ENCODE measurements at places on chromosomes 5 and 9. TPM values are rescaled to one million over a fixed set of nuclear protein-coding genes. Genes with fewer than 3 reads are reported as not detected.

GRCh38 chr9:13628526-13628925, 349.0 kb upstream of the MPDZ start:
- no peak for DNase-seq

GRCh38 chr5:88193896-88194295, 74.7 kb downstream of the TMEM161B start:
- no peak for DNase-seq

DNA sequence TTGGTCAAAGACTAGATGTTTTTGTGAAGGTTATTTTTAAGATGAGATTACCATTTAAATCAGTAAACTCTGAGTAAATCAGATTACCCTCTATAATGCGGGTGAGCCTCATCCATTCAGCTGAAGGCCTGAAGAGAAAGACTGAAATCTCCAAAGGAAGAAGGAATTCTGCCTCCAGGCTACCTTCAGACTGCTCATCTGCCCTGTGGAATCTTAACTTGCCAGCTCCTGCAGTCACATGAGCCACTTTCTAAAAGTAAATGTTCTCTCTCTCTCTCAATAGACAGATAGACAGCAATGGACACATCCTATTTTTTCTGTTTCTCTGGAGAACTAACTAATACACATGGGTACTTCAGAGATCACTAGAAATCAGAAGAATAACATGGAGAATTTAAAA, 182.8 kb downstream of the CFAP90 start:
- no peak for DNase-seq

- peak; percentile 32 for DNase-seq
Measured at GRCh38 chr9:111149018-111149759, 110.9 kb upstream of the LPAR1 start.

- DNase-seq: no peak
Measured at GRCh38 chr5:170360709-170361108, 28.5 kb downstream of the KCNMB1 start.

DNA sequence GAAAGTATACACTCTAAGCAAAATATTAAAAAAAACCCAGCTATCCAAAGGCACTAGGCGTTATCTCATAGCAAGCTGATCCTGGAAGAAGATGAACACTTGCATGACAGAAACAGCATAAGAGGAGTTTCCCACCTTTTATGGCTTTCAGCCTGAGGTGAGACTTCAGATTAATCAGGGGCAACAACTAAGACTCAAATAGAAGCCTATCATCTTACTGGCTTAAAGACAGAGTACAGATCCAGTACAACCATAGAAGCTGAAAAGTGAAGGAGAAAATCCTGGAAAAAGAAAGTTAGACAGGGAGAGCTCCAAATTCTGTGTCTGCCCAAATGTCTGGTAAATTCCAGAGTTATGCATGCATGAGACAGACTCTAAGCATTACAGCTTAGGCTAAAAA, 360.8 kb upstream of the KCNN2 start:
- no peak for DNase-seq

GRCh38 chr5:138900281-138900965, 25.3 kb upstream of the LRRTM2 start:
- no peak for DNase-seq

DNA sequence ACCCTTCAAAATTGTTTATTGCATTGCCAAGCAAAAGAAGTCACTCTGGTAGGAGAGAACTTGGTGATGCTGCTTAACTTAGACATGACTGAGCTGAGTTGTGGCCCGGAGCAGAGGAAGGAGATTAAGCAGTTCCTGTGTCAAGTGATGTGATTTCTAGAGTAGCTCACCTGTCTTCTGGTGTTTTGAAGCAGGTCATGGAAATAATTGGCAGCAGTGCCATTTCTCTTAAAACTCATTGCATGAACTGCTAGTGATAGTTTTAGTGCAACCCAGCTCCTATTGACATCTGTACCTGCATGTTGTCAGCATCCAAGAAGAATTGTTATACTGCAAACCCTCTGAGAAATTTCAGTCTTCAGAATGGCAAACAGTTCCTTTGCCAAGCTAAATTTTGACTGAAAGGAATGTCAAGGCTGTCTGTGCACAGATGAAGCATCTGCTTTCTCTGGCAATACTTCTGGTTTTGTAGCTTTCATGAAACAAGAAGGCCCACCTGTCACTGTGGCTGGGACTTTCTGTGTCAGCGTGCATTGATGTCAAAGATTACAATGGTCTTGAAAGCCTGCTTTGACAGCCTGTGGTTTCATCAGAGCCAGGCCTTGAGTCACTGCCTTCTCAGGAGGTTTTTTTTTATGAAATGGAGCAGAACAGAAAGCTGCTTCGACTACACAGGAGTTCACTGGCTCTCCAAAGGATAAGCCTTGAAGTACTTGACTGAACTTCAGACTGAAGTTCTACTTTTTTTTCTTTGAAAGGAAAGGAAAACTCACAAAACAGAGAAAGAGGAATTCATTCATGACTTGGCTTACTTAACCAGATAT, 90.6 kb downstream of the RALGPS1 start:
- DNase-seq: no peak

GRCh38 chr9:22446589-22446949, at the start of gene DMRTA1:
DMRTA1 (plus strand) TSS chr9:22446824; CDS start chr9:22447066, 242 bp downstream.
- DNase-seq: peak; percentile 90

DNA sequence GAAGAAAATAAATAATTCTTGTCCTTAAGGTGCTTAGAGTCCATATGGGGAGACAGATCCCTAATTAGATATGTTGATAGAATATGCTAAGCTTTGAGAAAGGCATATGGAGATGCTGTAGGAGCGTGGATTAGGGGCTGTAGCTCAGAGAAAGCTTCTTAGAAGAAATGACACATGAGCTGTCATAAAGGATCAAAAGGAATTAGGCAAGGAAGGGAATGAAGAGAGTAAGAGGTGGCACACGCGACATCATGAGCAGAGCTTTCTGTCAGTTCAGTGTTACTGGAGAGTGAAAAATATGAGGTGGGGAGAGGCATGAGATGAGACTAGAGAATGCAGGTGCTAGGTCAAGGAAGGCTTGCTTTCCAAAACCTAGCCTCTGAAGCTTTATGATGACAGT, 118.6 kb downstream of the KIAA0825 start:
- DNase-seq: no peak

PFN3 gene
- not detected for total RNA-seq

DNA sequence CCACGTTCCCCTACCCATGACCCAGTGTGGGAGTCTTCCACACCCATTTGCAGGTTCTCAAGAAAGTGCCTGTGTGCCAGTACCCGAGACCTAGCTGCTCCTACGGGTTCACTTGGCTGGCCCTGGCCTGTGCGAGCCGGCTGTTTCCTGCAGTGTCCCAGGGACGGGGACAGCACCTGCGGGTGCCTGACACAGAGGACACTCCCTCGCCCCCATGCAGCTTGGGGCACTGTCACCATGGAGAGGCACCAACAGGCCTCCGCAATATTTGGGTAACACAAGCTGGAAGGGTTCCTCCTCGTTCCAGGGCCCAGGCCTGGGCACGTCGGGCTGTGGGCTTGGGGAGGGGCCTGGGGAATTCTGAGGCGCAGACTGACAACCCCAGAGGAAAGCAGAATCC, 41.4 kb downstream of the DUSP1 start:
- DNase-seq: no peak

ADGRD2 gene
- not detected for total RNA-seq

- DNase-seq: no peak
Measured at GRCh38 chr5:124264499-124264898, 481.9 kb downstream of the ZNF608 start.

OSMR gene
- 9.9 TPM for total RNA-seq

- DNase-seq: no peak
Measured at GRCh38 chr5:135131801-135132680, 98.0 kb upstream of the PITX1 start.

GRCh38 chr5:91307048-91307447, 76.1 kb downstream of the ARRDC3 start:
- peak; percentile 74 for DNase-seq

GALNT12 gene
- 0.64 TPM for total RNA-seq

FOXD4L6 gene
- total RNA-seq: not detected

ST8SIA4 gene
- total RNA-seq: 5.4 TPM

DNA sequence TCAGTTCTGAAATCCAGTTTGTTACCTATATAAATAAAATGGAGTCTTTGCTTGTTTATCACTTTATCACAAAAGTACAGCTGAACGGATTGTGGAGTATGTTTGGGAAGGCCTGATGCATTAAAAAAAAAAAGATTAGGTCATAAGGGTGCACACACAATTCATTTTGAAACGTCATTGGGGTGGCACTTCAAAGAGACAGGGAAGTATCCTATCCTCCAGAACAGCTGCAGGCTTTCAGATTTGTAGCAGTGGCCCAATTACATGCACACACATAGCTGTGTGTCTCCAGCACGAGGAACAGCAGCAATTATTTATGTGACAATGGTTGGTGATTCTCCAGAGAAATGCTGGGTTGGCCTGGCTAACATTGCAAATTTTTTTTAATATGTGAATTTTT, 46.8 kb upstream of the FER start:
- no peak for DNase-seq

MRNIP gene
- total RNA-seq: 14.8 TPM

DELE1 gene
- total RNA-seq: 107 TPM

GAS1 gene
- 19.7 TPM for total RNA-seq

THBS4 gene
- 29.5 TPM for total RNA-seq

DNA sequence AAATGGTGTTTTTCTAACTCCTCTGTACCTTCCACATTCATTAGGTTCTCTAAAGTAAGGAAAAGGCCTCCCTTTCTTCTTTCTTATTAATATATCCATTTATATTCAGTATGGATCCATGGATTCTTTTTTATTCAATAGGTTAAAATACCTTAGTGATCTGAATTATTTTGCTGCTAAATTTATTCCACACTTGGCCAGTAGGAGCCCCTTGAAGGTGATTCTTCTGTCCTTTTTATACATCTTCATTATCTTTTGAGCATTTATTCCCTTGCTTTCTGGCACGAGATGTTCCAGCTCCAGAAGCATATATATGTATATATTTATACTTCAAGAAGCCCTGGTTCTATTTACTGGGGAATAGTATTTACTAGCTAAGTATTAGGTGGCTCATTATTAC, 311.8 kb upstream of the SGCD start:
- no peak for DNase-seq

DNA sequence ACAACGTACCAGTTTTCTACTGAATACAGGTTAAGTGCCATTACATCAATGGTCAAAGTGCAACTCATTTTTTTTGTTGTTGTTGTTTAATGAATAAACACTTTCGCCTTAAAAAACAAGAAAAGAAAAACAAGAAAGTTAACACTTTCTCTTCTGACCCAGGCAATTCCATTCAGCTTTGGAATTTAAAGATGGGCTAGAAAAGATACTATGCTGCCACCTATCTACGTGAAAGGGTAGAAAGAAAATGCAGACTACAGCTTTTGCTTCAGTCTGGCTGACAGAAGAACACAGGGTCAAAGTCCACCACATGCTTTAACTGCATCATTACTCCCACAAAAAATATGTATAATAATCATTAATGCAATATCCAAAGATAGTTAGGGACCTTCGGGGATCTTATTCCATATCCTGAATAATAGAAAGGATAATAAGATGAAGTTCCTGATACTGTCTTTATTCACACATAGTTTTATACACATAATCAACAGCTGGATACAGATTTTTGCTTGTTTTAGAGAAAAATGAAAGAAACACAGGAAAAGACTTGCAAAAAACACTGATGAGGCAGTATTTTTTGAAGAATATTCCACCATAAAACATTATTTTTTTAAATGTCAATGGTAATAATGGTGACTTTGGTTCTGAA, 40.4 kb downstream of the ZDHHC21 start:
- no peak for DNase-seq

DNA sequence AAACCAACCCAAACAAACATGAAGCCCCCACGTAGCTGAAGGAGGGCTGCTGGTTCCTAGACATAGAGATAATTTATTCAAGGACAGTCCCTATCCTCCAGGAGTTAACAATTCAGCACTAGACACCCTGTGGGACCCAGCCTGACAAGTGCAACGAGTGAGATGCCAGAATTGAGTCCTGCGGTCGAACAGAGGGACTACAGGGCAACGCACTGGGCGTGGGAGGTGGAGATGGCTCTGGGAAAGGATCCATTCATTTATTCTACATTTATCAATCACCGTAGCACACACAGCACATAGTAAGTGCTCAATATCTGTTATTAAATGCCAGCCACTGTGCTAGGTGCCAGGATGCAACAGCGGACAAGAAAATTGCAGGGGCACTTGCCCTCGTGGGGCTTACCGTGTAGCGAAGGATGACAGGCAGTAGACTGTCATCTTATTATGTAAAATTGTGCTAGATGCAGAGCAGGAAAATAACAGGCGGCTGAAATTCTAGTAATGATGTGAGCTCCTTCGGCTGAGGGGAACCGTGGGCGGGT, 855 bp upstream of the ARHGAP26 start:
- DNase-seq: no peak

- DNase-seq: no peak
Measured at GRCh38 chr9:112125951-112126388, 49.1 kb downstream of the SUSD1 start.

GRCh38 chr9:124869466-124869985, 7.6 kb downstream of the ARPC5L start:
- DNase-seq: peak; percentile 57

INSL4 gene
- not detected for total RNA-seq

SLC25A2 gene
- not detected for total RNA-seq

DMRTA1 gene
- total RNA-seq: 0.77 TPM

EIF4EBP3 gene
- total RNA-seq: 18.2 TPM

PCDHA9 gene
- not detected for total RNA-seq

- DNase-seq: no peak
Measured at GRCh38 chr9:120484162-120484561, 95.8 kb downstream of the CDK5RAP2 start.

GRCh38 chr5:157443041-157443549, 16.9 kb upstream of the NIPAL4 start:
- DNase-seq: no peak

DNA sequence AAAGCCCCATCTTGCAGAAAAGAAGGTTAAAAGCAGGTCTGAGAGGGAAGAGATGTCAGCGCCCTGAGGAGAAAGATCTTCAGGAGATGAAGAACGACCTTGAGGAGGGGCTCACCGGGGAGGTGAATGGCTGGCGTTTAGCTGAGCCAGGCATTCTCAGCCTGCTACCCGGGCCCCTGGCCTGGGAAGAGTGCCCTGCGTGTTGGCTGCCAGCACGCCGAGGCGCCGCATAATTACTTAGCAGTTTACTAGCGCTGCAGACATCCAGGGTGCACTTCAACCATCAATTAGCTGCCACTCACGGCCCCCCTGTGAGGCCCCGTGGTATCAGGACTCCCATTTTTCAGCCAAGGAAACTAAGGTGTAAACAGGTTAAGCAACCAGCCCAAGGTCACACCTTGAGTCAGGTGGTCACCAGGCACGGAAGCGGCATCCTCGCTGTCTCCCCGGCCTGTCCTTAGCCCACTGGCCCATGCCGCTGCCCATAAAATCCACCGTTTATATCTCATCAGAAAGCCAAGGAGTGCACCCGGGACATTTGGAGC, 551.9 kb downstream of the BNC2 start:
- DNase-seq: no peak

SLC34A1 gene
- not detected for total RNA-seq

TLX3 gene
- total RNA-seq: not detected

Data from left ventricle myocardium superior (tissue), 1 donor.